ENCODE measurements at places on chromosomes 2 and 18.

DNA sequence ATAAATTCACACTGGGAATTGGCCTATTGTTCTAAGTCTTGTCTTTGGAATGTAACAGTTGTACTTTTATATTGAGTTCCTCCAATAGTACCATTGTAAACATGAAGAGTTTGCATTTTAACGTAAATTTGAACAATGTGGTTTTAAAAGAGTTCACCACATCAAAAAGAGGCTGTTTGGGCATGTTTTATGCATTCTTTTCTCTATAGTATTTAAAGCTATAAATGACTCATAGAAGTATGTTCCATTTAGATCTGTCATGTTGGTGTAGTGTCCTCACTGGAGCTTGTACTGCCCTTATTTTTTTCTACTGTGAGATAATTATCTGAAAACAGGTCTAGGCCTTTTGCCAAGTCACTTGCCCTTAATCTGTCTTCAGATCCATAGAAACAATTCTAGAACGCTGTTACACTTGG is 141.9 kb downstream of the RHBDD1 start:
- no peak for DNase-seq

GRCh38 chr2:65021709-65022108 is 32.5 kb downstream of the SLC1A4 start:
- no peak for DNase-seq

- DNase-seq, result no peak
These were observed 12.7 kb downstream of the NCK2 start for GRCh38 chr2:105757433-105757832.

- DNase-seq, result no peak
These were observed 257.9 kb upstream of the ATP5MC3 start for GRCh38 chr2:175439416-175439815.

GRCh38 chr18:48843162-48843561 is 107.6 kb downstream of the SMAD7 start:
- DNase-seq, result no peak

DNA sequence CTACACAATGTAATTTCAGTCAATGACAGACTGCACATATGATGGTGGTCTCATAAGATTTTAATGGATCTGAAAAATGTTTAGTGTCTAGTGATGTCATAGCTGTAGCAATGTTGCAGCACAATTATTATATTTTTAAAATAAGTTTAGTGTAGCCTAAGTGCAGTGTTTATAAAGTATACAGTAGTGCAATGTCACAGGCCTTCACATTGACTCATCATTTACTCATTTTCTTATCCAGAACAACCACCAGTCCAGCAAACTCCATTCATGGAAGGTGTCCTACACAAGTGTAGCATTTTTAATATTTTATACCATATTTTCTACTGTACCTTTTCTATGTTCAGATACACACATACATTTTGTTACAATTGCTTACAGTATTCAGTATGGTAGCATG is 663.1 kb downstream of the ERBB4 start:
- no peak for DNase-seq

Data from neuronal stem cell (in vitro differentiated cells).